DND-41 (cell line): ENCODE measurements at places on chromosomes 11 and 22.
A peak's percentile ranks its signal among the peaks of the same experiment; 100 is the strongest.

DNA sequence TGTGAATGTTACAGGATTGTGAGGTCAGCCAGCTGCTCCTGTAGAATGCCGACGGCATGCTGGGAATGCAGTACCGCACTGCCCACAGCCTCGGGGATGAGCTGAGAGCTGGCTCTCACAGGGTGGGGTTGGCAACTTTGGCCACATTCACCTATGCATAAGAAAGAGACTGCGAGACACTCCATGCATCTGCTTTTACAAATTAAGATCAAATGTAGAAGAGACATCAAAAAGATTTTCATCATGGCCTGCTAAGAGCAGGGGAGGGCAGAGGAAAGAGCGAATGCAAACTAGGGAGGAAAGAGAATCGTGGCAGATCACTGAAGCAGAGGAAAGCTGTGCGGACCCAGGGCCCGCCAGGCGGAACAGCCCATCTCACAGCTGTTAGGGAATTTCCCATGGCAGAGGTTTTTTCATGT lies 49.8 kb upstream of the SPATA19 start:
- no peak for DNase-seq

- DNase-seq = no peak
Measured at GRCh38 chr22:21101877-21102638, 56.3 kb downstream of the LRRC74B start.

DNA sequence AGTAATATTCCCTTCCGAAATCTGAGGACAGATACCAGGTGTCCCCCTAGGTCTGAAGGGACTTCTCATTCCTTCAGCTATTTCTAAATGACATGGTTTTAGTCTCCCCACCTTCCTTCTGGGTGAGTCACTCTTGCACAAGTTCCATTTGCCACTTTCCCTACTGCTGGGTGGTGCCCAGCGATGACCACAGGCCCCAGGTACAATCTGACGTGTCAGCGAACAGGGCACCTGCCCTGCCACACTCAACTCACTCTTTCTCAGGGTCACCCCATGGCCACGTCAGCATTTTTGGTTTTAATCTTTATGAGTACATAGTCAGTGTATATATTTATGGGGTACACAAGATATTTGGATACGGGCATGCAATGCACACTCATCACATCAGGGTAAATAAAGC lies 17.2 kb downstream of the POU2AF1 start:
- DNase-seq = no peak

GRCh38 chr11:68552542-68552941 lies 92.0 kb downstream of the PPP6R3 start:
- DNase-seq = no peak

- peak; percentile 46 for DNase-seq
Measured at GRCh38 chr22:41830174-41830573, 2.7 kb upstream of the SREBF2 start.

DNA sequence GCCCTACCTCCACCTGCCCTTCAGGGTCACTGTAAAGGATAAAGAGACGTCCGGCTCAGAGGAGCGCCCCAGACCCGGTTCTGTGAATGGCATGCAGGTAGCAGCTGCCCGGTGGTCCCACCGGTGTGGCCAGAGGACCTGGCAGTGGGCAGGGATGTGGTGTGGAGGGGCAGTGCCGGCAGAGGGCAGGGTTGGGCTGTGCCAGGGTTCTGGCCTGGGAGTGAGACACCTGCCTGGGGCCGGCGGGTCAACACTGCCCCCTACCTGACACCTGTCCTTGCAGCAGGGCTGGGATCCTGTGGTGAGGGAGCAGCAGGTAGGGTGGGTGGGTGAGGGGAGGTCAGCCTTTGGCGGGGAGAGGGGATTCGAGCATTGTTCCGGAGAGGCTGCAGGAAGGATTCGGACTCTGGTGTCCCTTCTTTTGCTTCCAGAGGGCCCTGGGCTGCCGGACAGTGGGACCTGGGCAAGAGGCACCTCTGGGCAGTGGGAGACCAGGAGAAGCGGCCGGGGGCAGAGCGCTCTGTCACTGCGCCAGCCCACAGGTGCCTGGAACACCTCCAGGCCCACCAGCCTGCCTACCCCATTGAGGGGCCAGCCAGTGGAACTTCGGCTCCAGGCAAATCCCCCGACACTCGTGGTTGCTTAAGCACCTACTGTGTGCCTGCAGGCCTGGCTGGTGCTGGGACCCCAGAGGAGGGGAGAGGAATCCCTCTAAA lies 1.6 kb upstream of the PHLDA2 start:
- no peak for DNase-seq

GRCh38 chr11:76668362-76669155 lies 2.0 kb downstream of the LRRC32 start:
- DNase-seq = no peak

DNA sequence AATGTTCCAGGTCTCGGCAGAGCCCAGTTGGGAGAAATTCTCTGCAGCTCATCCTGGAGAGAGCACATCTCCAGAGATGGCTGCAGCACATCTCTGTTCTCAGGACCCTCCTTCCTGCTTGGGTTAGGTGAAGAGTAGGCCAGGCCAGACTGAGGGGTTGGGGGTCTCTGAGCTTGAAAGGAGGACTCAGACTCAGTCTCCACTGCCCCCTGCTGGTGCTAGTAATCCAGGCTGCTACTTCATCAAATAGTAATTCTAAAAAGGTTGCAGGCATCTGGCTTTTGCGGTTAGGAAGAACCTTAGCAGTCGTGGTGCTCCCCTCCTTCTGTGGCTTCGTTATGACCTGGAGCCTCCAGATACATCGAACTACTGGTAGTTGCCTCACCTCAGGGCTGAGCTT lies 9.7 kb downstream of the TUB start:
- peak; percentile 48 for DNase-seq

DNA sequence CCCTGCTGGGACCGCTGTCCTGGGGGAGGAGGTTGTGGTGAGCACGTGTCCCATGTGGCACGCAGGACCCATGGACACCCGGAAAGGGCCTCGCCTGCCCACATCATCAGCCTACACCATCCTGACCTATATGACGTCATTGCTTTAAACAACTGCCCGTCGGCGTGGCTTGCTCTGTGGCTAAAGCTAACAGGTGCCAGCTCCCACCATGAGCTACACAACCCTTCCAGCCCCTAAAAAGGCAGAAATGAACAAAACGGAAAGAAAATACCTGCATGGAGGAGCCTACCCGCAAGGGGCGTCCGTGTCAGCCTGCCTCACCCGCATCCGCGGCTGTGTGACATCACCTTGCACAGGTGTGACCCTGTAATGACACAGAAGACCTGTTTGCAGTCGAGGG lies 481.8 kb downstream of the BRD1 start:
- no peak for DNase-seq

DNA sequence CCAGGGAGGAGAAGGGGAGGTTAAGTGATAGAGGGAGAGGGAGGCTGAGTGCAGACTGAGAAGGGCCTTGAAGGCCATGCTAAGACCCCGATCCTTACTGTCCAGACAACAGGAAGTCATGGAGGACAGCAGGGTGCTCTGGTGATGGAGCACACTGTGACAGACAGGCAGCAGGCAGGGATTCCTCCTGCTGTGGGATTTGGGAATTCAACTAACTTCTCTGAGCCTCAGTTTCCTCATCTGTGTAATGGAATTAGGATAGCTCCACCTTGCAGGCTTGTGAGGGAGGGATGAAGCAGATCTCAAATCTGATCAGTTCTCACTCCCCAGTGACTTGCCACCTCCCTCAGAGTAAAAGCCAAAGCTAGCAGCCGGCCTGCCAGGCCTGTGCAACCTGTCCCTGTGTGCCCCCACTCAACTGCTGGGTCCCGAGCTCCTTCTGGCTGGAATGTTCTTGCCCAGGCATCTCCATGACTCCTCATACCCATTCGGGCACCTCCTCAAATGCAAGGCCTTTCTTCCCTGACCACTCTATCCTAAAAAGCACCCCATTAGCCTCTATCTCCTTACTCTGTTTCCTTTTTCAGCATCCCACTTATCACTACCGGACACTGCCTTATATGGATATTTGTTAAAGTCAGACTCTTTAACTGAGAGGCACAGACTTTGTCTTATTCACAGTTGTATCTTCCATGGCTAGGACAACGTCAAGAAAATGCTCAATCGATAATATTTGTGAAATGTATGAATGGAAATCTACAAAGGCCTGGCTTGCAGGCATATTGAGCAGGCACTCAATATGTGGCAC lies 9.5 kb downstream of the ARAP1 start:
- DNase-seq = no peak

- DNase-seq = no peak
Measured at GRCh38 chr22:43985532-43985931, 30.3 kb downstream of the SAMM50 start.

- no peak for DNase-seq
Measured at GRCh38 chr11:62472063-62472884, 53.4 kb downstream of the SCGB1A1 start.

GRCh38 chr22:29512031-29512430 lies 32.0 kb downstream of the NEFH start:
- no peak for DNase-seq

- no peak for DNase-seq
Measured at GRCh38 chr11:64598106-64598796, 7.2 kb downstream of the SLC22A12 start.

GRCh38 chr11:6813656-6814055 lies 14.2 kb upstream of the OR6A2 start:
- DNase-seq = no peak

GRCh38 chr22:43269246-43269645 lies 73.9 kb downstream of the SCUBE1 start:
- no peak for DNase-seq

DNA sequence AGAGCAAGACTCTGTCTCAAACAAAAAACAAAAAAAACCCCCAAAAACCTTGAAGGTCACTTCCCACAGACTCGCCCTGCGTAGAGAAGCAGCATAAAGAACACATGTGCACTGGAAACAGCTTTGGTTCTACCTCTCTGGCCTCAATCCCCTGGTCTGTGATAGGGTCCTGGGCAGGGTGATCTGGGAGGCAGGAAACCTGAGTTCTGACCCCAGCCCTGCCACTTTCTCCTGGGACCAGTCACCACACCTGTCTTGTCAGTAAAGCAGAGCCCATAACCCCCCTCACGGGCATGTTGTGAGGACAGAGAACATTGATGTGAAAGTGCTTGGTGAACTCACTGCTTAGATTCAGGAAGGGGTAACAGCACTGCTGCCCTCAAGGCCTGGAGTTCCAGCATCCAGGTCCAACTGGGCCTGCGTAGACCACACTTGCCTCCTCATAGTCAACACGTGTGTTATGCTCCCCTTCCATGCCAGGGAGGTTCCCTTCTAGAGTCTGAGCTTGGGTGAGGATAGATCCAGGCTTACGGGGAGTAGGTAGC lies 11.4 kb downstream of the UCP2 start:
- DNase-seq = no peak

- DNase-seq = no peak
Measured at GRCh38 chr11:44524751-44525201, 40.7 kb upstream of the CD82 start.

DNA sequence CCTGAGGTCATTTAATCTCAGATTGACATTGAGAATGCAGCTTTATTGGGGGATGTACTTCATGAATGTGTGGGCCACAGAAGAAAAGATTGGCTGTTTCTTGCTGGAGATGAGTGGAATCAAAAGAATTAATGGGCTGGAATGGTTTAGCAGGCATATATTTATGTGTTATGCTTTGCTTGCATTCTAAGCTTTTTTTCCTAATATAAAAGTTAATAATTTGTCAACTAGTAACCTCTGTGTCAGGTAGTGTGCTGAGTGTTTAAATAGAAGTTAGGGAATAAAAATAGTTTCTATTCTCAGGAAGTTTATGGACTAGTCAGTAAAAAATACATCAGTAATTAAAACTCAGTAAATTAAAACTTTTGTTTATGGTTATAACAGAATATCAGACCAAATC lies 67.4 kb upstream of the PRODH start:
- no peak for DNase-seq

- no peak for DNase-seq
Measured at GRCh38 chr22:22554587-22555284, 4.3 kb downstream of the PRAME start.

DNA sequence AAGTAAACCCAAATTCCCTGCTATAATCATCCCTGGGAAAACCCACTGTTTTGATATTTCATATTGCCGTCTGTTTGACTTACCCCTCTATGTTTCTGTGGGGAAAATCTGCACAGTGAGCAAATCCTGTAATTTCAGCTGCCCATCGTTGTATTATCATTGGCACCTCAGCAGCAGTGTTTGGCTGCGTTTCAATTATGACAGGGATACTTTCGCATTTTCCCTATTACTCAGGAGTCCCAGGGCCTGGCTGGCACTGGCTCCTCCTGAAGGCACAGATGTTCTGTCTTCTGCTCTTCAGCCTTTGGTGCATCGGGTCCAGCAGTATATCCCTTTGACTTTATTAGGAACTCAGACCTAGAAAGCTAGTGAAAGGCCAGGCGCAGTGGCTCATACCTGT lies 12.2 kb upstream of the MMP12 start:
- DNase-seq = no peak

GRCh38 chr11:83681906-83682610 lies 395.9 kb upstream of the CCDC90B start:
- DNase-seq = no peak

- DNase-seq = no peak
Measured at GRCh38 chr11:2839395-2839943, 46.1 kb downstream of the CDKN1C start.

DNA sequence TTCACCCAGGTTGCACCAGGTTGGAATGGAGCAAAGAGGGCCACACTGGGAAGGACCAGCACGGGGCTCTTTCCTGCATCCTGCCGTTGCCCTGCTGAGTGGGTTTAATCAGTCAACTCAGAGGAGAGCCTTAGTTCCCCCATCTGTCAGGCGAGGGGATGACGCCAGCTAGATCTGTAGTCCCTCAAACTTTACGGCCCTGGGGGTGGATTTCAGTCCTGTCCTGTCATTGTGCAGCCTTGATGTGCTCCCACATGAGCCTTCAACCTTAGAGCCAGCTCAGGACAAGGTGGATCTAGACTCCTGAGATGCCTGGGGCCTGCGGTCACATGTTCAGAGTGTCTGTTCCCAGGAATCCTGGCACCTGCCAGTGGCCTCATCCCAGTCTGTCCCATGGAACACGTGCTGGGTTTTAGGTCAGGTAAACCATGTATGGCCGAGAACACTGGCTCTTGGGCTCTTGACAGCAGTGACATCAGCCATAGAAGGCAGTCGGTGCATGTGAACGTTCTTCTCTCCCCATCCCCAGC lies 104.3 kb downstream of the BCR start:
- DNase-seq = no peak

DNA sequence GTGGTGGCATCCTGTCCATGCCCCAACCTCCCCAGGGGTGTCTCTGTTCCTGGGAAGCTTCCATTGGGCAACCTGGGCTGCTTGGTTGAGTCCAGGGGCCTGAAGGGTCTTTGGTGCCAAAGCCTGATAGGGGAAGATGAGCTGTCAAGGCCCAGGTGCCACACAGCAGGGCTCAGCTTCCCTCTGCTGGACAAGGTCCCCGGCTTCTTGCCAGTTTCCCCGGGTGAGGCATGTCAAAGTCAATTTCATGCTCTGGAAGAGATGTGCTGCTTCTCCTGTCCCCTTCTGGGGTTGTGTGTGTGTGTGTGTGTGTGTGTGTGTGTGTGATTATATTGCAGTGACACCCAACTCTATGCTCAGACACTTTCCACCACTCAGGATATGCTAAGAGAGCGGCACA lies 26.9 kb downstream of the TP53I11 start:
- DNase-seq = no peak

DNA sequence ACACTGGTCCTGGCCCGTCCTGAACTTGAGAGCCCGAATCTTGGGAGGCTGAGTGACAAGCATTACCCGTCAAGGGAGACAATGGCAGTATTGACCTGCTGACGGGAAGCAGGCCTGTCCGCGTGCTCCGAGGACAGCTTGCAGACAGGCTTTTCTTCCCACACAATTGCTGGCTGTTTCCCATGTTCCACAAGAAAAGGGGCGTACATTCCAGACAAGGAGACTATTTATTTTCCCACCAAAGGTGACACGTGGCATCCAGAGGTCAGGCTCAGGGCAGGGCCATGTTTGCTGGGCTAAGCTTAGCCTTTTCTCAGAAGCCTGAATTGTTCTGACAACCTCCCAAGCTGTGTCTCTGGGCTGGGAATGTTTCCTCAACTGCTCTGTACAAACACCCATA lies 86.9 kb upstream of the SPON1 start:
- no peak for DNase-seq
